CD4-positive, alpha-beta T cell treated with Interleukin-12 subunit alpha and Interleukin-12 subunit beta, for 1 hour (primary cell): ENCODE measurements at places on chromosomes 16 and 17.

GRCh38 chr16:77548766-77549165 is 113.9 kb upstream of the ADAMTS18 start:
- no peak for DNase-seq

DNA sequence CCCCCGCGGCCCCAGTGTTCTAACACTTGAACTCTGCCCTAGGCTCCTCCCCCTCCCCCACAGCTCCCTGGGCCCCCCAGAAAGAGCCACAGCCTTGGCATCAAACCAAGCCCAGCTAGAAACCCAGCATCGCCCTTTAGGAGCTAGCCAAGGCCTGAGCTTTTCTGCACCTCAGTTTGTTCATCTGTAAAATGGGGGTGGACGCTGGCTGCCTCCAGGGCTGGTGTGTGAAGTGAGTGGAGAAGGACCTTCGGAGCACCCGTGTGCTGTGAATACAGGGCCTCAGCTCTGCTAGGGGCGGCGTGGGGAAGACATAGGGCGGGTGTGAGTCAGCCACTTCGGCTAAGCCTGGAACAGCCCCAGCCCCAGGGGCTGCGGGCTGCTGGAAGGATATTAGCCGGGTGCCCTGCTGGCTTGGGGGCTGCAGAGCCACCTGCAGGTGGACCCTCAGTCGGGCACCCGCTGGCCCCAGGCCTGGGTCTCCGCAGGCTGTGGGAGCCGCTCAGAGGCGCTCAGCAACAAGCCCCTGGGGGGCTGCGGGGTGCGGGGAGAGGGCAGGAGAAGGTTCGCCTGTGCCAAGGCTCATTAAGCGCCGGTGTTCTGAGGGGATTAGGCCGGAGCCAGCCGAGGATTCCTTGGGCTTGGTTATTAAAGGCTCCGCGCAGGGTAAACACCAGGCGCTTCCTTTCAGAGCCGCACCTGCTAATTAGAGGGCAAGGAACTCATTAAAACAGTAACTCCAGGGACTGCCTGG is 217.0 kb upstream of the CIBAR2 start:
- no peak for DNase-seq

GRCh38 chr16:84541999-84542817 is 37.7 kb upstream of the MEAK7 start:
- no peak for DNase-seq

DNA sequence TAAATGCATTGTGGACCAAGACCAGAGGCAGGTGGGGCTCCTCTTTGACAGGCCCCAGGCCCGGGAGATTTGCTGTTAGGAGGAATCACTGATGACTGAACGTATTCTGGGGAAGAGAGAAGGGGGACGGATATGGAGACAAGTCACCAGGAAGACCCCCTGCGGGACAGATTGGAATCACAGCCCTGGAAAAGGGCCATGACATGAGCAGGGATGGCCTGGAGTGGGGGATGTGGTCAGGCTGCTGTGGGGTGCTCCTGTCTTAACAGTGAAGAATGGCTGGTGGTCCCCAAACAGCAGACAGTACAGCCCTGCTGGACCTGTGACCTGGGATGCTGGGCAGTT is 23.7 kb upstream of the MGAT5B start:
- no peak for DNase-seq

- DNase-seq, result no peak
Measured at GRCh38 chr16:87212026-87212425, 105.2 kb downstream of the C16orf95 start.

DNA sequence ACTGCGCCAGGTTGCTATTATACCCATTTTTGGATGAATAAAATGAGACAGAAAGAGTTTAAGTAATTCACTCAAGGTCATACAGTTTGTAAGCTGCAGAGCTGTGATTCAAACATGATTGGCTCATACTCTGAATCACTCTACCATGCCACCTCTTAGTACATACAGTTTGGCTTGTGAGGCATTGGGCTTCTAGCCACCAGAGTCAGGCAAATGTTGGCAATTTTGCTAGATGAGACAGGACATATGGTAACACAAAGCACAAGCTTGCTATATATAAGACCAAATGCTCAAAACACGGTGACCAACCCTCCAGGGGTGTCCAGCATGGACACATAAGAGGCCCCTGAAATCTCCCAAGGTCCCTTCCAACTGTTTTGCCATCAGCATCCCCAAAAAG is 236.0 kb upstream of the IRX5 start:
- no peak for DNase-seq

DNA sequence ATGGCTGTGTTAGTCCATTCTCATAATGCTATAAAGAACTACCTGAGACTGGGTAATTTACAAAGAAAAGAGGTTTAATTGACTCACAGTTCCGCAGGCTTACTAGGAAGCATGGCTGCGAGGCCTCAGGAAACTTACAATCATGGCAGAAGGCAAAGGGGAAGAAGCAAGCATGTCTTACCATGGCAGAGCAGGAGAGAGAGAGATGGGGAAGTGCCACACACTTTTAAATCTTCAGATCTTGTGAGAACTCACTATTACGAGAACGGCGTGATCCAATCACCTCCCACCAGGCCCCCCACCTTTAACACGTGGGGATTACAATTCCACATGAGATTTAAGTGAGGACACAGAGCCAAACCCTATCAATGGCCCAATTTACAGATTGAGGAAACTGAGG is 96.5 kb downstream of the SDK2 start:
- no peak for DNase-seq

GRCh38 chr16:29982560-29983419 is 9.1 kb downstream of the TAOK2 start:
- DNase-seq, result no peak

GRCh38 chr17:32971171-32971570 is 20.5 kb upstream of the SPACA3 start:
- DNase-seq, result no peak

DNA sequence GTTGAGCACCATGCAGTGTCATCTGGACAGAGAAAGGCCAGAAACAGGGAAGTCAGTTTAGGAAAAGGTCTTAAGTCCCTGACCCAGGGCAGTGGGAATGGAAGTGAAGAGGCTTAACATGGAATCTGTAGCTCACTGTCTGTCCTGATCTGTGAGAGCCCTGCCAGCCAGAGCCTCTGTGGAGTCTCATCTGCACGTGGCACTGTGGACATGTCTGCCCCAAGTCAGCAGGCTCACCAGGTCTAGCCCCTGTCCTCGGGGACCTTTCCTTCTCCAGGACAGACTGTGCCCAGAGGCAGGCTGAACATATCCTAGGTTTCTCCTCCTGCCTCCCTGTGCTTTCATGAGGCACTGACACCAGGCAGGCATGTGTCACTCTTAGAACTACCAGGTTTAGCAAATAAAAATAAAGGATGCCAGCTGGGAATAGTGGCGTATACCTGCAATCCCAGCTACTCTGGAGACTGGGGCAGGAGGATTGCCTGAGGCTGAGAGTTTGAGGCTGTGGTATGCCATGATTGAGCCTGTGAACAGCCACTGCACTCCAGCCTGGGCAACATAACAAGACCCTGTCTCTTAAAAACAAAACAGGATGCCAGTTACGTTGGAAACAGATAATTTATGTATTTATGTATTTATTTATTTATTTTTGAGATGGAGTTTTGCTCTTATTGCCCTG is 22.4 kb downstream of the UNK start:
- no peak for DNase-seq

GRCh38 chr17:80946449-80946848 is 45.2 kb upstream of the CHMP6 start:
- DNase-seq, result no peak

- no peak for DNase-seq
Measured at GRCh38 chr16:9775998-9776397, 406.2 kb downstream of the GRIN2A start.

DNA sequence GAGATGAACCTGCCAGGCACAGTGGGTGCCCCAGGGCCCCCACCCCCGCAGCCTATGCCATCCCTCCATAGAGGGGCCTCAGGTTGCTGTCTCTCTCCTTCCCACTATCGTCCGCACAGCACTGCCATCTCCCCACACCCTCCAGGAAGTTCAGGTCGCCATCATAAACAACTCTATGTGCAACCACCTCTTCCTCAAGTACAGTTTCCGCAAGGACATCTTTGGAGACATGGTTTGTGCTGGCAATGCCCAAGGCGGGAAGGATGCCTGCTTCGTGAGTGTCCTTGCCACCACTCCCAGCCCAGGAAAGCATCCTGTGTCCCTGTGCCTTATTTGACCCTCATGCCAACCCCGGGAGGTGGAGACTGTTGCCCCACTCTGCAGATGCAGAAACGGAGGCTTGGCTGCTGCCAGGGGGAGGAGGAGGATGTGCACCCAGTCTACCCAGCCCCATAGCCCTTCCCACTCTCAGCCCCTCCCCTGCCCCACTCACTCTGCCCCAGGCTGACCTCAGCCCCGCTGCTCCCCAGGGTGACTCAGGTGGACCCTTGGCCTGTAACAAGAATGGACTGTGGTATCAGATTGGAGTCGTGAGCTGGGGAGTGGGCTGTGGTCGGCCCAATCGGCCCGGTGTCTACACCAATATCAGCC is 3.9 kb downstream of the PRSS21 start:
- DNase-seq, result no peak

DNA sequence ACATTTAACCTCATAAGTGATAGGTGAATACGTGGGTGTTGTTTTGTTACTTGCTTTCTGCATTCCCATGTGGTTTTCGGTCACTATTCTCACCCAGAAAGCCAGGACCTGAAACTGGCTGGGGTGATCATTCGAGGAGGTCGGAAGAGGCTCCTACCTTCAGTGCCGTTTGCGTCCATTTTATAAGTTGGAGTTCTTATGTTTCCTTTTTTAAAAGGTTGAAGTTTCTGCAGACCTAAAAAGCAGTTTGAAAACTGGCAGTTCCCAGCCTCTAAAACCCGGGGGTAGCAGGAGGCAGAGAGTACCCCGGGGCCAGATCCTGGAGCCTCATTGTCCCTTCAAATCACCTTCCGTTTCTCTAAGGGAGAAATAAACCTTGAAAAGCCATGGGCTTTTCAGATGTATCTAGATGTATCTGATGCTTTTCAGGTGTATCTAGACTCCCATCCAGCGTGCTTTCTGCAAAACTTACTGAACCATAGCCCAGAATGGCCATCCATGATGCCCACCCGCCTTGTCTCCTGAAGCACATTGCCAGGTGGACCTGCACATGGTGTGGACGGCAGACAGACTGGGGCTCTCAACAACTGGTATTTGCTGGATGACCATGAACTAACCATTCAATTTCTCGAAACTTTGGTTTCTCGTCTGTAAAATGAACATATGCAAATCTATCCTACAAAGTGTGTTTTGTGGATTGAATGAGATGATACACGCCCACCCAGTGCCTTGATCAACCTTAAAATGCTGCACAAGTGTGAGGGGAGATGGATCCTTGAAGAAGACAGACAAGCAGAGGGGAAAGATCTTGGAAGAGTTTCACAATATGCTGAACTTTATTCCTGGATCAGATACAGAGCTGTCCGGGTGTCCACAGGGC is 1.3 kb downstream of the NLRC5 start:
- DNase-seq, result no peak

GRCh38 chr17:78476973-78477372 is 98.5 kb downstream of the PGS1 start:
- no peak for DNase-seq

DNA sequence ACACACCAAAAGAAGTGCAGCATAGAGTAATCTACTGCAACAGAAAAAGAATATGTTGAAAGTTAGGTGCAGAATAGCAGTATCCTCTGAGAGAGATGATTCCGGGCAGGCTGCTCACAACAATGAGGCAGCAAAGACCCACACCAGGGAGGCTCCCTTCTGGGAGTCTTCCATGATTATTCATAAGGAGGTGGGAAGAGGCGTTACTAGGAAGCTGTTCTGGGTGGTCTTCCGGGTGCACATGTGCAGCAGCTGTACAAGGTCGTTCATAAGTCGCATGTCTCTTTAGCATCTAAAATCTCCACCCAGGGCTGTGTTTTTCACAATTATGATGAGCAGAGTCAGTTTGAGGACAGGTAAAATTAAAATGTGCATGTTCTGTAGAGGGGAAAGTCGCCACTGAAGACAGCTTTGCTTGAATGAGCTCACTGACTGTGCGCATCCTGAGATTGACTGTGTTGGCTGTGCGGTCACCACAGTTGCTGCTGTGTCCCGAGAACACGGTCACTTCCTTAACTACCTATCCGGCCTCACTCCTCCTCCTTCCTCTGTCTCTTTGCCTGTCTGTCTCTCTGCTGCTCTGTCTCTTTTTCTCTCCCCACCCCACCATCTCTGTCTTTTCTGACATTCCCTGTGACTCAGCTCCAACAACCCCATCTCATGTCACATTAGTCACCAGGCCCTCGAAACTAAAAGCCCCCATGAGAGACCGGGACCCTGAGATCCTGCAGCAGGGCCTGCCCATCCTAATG is 125.5 kb upstream of the HSBP1 start:
- no peak for DNase-seq

- no peak for DNase-seq
Measured at GRCh38 chr17:69445132-69445531, 30.6 kb downstream of the MAP2K6 start.

DNA sequence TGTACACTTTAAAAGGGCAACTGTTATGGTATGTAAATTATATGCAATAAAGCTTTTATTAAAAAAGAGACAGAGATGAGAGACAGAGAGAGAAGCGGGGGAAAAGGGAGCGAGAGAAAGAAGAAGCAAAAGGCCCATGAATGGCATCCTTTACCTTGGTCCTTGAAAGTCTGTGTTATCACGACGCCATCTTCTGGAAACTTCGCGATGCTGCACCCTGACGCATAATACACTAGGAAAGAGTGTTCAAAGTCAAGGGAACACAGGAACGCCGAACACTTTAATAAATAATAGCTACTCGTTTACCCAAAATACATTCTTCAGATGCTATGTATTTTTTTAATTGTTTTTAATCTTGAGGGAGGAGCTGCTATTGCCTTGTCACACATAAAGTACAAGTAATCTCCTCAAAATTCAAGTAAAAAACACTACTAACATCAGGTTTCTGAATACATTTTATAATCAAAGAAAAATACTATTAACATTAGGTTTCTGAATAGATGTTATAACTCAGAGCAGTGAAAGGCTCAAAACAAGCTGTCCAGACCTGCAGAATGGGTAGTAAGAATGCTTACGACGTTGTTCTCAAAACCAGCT is 23.0 kb upstream of the SLC38A8 start:
- peak; percentile 26 for DNase-seq

- DNase-seq, result no peak
Measured at GRCh38 chr17:57004944-57005579, 27.1 kb downstream of the SCPEP1 start.

DNA sequence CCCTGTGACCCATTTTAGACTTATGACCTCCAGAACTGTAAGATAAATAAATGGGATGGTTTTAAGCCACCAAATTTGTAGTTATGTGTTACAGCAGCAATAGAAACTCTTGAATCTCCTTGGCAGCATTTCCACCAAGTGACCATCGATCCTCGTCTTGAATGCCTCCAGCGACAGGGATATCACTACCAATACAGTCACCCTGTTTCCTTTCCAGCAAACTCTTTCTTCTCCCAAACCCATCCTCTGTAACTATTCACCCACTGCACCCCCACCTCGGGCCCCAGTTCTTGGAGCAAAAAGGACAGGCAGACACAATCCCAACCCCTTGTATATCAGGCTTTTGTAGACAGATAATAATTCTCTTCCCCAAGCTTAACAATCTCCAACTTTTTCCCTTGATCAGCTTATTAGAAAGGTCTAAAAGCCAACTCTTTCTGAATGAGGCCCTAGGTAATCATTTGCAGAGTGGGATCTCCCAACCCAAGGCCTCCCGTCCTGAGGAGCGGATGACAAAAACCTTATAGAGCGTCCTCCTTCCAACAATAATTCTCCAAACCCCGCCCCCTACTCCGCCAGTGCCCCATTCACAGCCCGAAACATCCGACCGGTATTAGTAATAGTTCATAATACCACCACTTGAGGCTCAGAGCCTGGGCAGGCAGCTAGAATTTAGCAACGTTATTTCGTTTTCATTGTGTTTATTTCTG is 14.7 kb upstream of the PLLP start:
- no peak for DNase-seq
